Activated naive CD8-positive, alpha-beta T cell treated with anti-CD3 and anti-CD28 coated beads, Interleukin-2, amount 10 ng/mL, durations not matched to agents 7 days and 5 days (primary cell): ENCODE measurements at places on chromosomes 1 and 21. TPM values are rescaled to one million over a fixed set of nuclear protein-coding genes. Genes with fewer than 3 reads are reported as not detected.

- no peaks in the 10 kb centered on the region for H3K4me1 ChIP-seq
- no peaks in the 10 kb centered on the region for H3K27me3 ChIP-seq
- DNase-seq, result no peak
- H3K27ac ChIP-seq, result no peak overlapping the region
- no peaks in the 10 kb centered on the region for H3K36me3 ChIP-seq
- no peak overlapping the region for H3K4me3 ChIP-seq
Observed at GRCh38 chr1:53509775-53510174, 50.6 kb downstream of the DMRTB1 start.

OR2T33 gene
- not detected for total RNA-seq

- H3K36me3 ChIP-seq, result peaks cover 6% of the 10 kb centered on the region
- peaks cover 6% of the 10 kb centered on the region for H3K4me1 ChIP-seq
- H3K27ac ChIP-seq, result no peak overlapping the region
- H3K27me3 ChIP-seq, result no peaks in the 10 kb centered on the region
- DNase-seq, result no peak
Observed at GRCh38 chr1:231634323-231635013, 7.9 kb downstream of the DISC1 start.

CYP4B1 gene
- total RNA-seq, result not detected

DNA sequence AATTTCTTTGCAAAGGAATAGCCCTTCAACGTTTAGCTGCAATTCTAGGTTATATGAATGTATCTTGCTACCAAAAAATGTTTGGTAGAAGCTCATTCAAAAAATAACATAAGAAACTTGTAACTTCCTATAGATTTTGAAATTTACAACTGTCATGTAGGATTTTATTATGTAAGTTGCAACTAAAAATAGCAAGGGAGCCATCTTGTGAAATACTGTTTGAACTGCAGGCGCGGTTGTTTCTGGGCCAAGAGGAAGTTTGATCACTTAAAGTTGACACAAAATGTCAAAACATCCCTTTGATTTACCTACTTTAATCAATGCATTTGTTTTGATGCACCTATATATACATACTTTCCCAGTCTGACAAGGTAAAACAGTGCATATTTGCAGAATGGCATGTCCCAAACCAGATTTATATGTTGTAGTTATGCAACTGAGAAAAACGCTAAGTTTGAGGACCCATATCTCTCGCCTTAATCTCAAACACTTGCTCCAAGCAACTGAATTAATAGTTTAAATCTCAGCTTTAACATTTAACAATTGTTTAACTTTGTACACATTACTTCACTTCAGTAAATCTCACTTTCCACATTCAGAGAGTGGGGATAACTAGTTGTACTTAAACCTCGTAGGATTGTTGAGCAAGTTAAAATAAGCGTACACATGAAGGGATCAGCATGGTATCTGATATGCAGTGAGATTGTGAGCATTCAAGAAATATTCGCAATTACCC, 63.9 kb downstream of the KCNK2 start:
- H3K36me3 ChIP-seq, result no peaks in the 10 kb centered on the region
- no peak for DNase-seq
- no peak overlapping the region for H3K4me3 ChIP-seq
- no peaks in the 10 kb centered on the region for H3K27me3 ChIP-seq
- no peaks in the 10 kb centered on the region for H3K4me1 ChIP-seq

GRCh38 chr1:107748531-107748930, 216.4 kb downstream of the VAV3 start:
- no peaks in the 10 kb centered on the region for H3K27me3 ChIP-seq
- H3K27ac ChIP-seq, result no peak overlapping the region
- no peaks in the 10 kb centered on the region for H3K4me1 ChIP-seq
- H3K36me3 ChIP-seq, result no peaks in the 10 kb centered on the region
- H3K4me3 ChIP-seq, result no peak overlapping the region
- DNase-seq, result no peak

- H3K36me3 ChIP-seq, result peaks cover 26% of the 10 kb centered on the region
- no peaks in the 10 kb centered on the region for H3K27me3 ChIP-seq
- peaks cover 15% of the 10 kb centered on the region for H3K4me1 ChIP-seq
Observed at GRCh38 chr21:15749082-15749860, 19.5 kb downstream of the USP25 start.

RORC gene
- total RNA-seq, result 1.4 TPM

DNMT3L gene
- total RNA-seq, result not detected

DNA sequence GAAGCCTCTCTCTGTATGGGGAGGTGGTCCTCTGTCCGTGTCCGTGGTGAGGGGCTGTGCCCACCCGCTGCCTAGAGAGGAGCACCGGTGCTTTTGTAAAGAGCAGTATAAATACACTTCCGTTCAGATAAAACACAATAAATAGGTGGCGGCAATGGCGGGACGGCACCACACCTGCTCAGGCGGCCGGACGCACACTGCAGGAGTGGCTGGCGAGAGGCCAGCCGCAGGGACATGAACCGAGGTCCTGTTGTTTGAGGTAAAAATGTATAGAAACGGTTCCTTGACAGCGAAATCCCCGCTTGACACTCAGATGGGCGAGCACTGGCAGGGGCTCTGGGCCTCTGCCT, 40.8 kb downstream of the KRTAP10-1 start:
- peaks cover 13% of the 10 kb centered on the region for H3K27me3 ChIP-seq
- H3K27ac ChIP-seq, result no peak overlapping the region
- DNase-seq, result no peak
- peaks cover 11% of the 10 kb centered on the region for H3K4me1 ChIP-seq

- H3K4me3 ChIP-seq, result peak overlapping the region; percentile 51
- H3K27me3 ChIP-seq, result peaks cover 4% of the 10 kb centered on the region
- peaks cover 4% of the 10 kb centered on the region for H3K4me1 ChIP-seq
- H3K36me3 ChIP-seq, result no peaks in the 10 kb centered on the region
- H3K27ac ChIP-seq, result no peak overlapping the region
Observed at GRCh38 chr1:94045465-94046056, 75.4 kb downstream of the ABCA4 start.

- H3K36me3 ChIP-seq, result peaks cover 48% of the 10 kb centered on the region
- DNase-seq, result no peak
- H3K4me1 ChIP-seq, result peaks cover 22% of the 10 kb centered on the region
- H3K27ac ChIP-seq, result peak overlapping the region; percentile 70
- no peaks in the 10 kb centered on the region for H3K27me3 ChIP-seq
Observed at GRCh38 chr1:180837020-180837419, 75.7 kb upstream of the KIAA1614 start.
